ENCODE measurements at places on chromosomes 5 and 9. TPM values are rescaled to one million over a fixed set of nuclear protein-coding genes. Genes with fewer than 3 reads are reported as not detected.

- no peak for DNase-seq
These were observed 147.6 kb upstream of the SPRY4 start for GRCh38 chr5:142472306-142472951.

DNA sequence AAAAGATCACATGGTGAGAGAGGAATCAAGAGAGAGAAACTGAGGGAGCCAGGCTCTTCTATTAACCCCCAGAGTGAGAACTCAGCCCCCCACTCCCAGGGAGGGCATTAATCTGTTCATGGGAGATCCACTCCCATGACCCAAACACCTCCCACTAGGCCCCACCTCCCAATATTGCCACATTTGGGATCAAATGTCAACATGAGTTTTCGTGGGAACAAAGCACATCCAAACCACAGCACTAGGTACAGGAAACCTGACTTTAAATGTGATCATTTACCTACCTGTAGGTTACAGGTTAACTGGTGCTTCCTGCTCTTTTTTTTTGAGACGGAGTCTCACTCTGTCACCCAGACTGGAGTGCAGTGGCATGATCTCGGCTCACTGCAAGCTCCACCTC, 16.9 kb downstream of the NNT start:
- DNase-seq = no peak

- no peak for DNase-seq
These were observed 5.8 kb upstream of the FSTL4 start for GRCh38 chr5:133618141-133618540.

DNA sequence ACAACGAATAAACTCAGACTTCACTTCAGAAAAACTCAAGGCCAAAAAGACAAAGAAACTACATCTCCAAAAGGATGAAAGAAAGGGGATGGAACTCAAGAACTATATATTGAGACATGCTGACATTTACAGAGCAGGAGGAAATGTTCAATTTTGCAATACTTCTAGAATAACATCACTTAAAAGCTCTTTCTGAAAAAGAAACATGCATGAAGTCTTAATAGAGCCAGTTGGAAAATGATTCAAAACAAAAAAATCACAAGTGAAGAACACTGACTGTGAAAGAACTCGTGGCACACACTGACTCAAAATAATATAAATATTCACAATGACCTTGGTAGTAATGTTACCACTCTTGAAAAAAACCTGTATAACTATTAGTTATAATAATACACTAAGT, 267.8 kb upstream of the NREP start:
- no peak for DNase-seq

The IFNB1 gene
- not detected for total RNA-seq

DNA sequence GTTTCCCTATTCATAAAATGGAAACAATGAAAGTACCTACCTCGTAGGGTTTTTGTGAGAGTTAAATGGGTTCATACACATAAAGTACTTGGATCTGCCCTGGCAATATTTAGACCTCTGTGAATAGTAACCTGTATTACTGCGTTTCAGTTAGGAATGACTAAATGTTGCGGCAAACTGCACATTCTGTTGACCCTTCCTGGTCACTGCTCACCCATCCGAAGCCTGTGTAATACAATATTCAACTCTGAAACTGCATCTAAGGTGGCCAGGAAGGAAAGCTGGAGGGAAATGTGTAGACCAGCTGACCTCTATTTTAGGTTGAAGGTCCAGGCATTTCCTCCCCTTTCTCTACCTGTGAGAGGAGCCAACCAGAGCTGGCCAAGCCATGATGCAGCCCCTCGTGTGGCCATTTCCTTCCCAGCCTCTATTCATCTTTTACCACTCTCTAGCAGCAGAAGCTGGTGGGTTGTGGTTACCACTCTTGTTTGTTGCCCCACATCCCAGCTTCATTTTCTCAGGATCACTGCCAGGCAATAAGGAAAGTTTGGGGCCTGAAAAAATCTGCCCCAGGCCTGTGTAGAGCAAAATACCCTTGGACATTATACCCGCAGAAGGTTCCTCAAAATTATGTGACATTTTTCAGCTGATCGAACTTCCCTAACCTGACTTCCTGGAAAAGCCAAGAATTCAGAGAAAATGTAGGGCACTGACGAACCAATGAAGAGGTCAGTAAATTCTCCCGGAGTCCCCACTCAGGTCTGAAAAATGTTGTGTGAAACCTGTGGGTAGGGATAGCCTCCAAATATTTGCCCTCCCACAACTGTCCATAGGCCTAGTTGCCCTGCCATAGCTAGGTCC, 20.5 kb upstream of the PDCD1LG2 start:
- no peak for DNase-seq

GRCh38 chr9:106982636-106983035, 119.7 kb downstream of the ZNF462 start:
- DNase-seq = no peak

GRCh38 chr9:126528915-126529314, 84.8 kb upstream of the LMX1B start:
- DNase-seq = no peak

DNA sequence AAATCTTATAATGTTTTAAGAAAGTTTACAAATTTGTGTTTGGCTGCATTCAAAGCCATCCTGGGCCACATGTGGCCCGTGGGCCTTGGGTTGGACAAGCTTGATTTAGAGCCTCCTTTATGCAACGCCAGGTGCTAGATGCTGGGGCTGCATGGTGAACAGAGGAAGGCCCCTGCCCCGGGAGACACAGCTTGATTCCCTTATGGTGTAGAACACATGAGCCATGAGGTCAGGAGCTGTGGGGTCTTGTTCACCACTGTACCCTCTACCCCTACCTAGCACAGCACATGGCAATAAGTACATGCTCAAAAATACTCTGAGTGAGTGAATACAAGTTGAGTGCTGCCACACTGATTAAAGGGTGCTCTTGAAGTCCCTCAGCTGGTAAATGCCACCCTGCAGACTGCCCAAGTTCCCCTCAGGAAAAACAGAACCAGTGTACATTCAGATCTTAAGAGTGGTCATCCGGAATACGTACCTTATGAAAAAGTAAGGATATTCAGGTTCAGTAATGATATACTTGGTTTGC, 71.9 kb downstream of the ARRDC3 start:
- DNase-seq = no peak

- no peak for DNase-seq
These were observed 296.6 kb upstream of the FBXL7 start for GRCh38 chr5:15203376-15203775.

The PRLR gene
- total RNA-seq = 2.4 TPM

- no peak for DNase-seq
These were observed 195.0 kb downstream of the PDE4D start for GRCh38 chr5:59698207-59699178.

DNA sequence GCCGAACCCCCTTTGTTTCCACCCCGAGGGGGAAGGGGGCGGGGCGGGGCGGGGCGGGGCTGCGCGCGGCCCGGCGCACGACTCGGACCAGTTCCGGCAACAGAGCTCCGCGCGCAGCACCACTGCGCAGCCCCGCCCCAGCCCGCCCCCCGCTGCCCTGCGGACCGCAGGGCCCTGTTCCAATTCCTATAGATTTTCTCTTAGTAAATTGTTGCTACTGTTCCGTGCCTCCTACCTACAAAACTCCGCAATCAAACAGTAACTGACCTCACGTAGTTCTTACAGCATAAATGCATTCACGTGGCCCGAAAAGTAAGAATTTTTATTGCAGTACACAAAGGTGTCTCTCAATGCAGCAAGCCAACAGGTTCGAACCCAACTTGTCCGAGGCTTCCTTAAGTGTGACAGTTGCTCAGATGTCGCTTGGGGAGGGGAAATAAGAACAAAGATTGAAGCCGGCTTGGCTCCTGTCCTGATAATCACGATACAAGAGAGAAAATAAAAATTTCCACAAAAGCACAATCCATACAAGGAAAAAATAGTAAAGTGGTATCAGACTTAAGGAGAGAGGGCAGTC, 1.2 kb upstream of the RNF38 start:
- no peak for DNase-seq

DNA sequence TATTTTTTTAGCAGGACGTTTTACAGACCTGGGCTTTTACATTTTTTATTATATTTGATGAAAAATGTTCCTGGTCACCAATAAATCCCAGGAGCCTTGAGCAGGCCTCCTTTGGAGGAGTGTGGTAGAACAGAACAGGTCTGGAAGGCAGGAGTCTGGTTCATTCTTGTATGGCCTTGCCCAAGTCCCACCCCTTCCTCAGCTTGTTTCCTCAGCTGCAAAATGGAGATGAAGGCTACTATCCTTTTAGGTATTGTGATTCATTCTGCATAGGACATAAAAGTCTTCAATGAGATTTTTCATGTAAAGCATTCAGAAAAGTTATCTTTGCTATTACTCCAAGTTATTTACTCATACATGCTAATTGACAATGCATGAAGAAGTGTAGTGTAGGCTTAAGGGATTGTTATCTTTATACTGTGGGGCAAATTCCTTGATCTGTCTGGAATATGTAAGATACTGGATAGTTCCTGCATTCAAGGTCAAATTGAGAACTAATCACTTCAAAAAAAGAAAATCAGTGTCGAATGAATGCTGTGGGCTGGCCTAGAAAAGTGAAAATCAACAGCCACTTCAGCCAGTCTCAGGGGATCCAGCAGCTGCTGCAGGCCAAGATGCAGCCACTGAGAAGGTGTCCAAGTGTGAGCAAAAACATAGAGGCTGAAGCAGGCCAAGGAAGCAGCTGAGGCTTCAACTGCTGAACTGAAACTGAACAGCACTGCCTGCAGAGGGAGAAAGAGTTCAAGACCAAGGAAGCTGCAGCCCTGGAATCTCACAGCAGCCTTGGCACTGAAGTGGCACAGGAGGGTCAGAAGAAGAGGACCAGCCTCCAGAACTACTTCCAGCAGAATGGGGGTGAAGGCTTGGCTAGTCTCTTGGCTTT, 15.5 kb upstream of the SLC36A3 start:
- DNase-seq = no peak

GRCh38 chr5:174083056-174083827, 37.7 kb downstream of the NSG2 start:
- no peak for DNase-seq

GRCh38 chr9:93185266-93186214, 1.6 kb downstream of the WNK2 start:
- no peak for DNase-seq

GRCh38 chr5:164332349-164333196, 827.2 kb downstream of the MAT2B start:
- DNase-seq = no peak

- no peak for DNase-seq
These were observed 617.5 kb upstream of the TLE4 start for GRCh38 chr9:78954286-78954685.

- DNase-seq = no peak
These were observed 193.1 kb downstream of the MEF2C start for GRCh38 chr5:88689668-88690408.

DNA sequence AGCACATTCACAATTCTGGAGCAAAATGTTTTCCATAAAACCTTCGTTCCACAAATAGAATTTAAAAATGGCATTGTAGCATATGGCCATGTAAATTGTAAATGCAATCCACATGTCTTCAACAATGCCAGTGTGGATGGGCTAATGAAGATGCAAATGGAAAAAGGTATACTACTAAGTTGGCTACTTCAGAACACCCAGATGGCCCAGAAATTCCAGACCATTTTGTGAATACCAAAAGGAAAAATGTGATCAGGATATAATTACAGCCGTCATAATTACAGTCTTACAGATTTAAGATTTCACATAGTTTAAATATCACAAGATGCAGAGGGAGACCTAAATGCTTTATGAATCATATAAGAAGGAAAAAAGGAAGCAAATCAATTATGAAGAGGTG, 117.2 kb downstream of the TSSK1B start:
- DNase-seq = no peak

DNA sequence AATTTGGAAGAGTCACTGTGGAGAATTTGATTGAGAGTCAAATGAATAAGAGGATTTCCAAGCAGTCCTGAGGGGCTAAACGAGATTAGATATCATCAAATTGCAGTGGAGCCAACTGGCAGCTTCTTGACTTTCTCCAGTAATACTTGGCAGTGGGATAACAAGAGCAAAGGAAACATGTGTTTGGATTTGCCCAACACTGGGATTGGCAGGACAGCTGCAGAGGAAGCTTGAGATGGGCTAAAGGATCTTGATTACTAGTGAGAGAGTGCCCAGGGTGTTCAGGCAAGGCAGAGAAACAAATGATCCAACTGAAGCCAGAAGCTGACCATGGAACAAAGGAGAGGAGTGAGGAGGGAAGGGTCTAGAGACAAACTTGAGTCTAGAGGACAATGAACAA, 356.0 kb upstream of the ISL1 start:
- no peak for DNase-seq

The CATSPER3 gene
- 0.61 TPM for total RNA-seq

GRCh38 chr5:65927503-65928321, 1.3 kb downstream of the ERBIN start:
- DNase-seq = no peak

The TMEM252 gene
- not detected for total RNA-seq

GRCh38 chr5:85278193-85278592, 893.5 kb upstream of the EDIL3 start:
- no peak for DNase-seq

The PCDHGA10 gene
- 4.2 TPM for total RNA-seq

The C5 gene
- total RNA-seq = 2.1 TPM

DNA sequence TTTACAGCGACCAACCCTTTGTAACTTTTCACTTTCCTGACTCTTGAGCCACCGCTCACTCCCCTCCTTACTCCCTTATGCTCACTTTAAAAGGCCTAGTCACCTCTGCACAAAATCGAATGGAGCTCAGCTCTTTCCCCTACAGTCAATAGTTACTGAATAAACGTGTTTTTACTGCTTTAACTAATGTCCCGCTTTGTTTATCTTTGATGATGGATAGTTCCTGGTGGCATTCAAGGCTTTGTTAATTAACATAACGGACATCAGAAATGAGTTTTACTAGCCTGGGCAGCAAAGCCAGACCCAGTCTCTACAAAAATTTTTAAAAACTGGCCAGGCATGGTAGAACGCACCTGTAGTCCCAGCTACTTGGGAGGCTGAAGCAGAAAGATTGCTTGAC, 5.0 kb downstream of the SERINC5 start:
- DNase-seq = no peak

DNA sequence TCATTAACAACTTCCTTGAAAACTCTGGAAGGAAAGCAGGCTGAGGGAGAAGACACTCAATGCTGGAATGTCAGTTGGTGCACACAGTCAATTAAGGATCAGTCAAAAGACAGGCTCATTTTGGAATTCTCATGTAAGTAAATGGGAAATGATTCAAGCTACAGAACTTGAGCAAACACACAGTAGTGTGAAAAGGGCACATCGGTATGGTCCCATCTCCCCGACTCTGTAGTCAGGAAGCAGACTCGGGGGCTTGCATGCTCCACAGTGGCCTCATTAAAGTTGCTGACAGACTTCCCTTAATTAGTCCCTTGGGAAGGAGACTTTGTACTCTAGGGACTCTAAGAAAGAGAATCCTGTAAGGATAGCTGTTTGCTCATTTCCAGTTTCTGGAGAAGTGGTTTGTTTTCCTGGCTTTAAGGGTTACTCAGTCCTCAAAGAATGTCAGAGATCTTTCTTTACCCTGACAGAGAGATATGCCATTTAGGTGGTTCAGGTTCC, 339.2 kb downstream of the ADAMTS6 start:
- DNase-seq = no peak

Data from mesenteric fat pad (tissue), 1 donor.